ENCODE measurements at places on chromosomes 13 and 19. TPM values are rescaled to one million over a fixed set of nuclear protein-coding genes. Genes with fewer than 3 reads are reported as not detected.

DNA sequence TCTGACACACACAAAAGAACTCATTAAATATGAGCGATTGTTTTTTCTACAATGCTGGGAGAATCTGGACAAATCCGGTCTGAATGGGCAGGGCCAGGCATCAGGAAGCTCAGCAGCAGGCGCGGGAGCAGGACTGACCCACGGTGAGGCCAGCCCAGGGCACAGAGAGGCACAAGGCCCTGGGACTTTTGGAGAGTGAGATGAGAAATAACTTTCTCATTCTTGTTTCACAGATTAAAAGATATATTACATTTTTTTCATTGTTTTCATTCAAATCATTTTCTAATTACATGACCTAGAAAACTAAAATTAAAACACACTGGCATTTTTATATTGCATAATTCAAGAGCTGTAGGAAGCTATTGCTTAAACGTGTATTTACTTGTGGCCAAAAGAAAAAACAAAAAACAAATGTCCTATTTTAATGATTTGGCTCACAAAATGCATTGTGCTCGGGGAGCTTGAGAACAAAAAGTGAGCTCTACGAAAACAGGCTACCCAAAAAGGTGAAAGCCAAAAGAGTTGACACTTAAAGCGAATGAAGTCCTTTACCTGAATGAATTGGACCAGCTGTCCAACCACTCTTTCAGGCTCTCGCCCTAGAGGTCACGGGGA lies 133.1 kb downstream of the TNFRSF19 start:
- no peak for DNase-seq

- no peak for DNase-seq
Observed at GRCh38 chr13:46668302-46668720, 115.3 kb downstream of the LRCH1 start.

Gene FGF9
- total RNA-seq: 20.9 TPM

Gene KANK3
- 2.3 TPM for total RNA-seq

Gene SIGLEC12
- total RNA-seq: not detected

Gene CACNG6
- total RNA-seq: 5.3 TPM

DNA sequence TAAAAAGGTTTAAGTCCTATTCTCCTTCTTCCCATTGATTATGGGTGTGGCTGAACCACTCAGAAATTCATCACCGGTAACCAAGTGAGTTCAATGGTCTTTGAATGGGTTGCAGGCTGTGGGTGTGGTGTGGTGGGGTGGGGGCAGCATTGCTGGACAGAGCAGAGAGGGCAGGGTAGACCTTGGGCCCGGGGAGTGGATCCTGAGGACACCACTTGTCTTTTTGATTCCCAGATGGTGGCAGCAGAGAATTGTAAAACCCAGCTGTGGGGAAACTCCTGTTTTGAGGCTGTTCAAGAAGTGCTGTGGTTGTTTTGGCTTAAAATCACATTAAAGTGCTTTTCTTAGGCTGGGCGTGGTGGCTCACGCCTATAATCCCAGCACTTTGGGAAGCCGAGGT lies 45.8 kb upstream of the RGCC start:
- DNase-seq: no peak

Gene GATAD2A
- total RNA-seq: 112 TPM

DNA sequence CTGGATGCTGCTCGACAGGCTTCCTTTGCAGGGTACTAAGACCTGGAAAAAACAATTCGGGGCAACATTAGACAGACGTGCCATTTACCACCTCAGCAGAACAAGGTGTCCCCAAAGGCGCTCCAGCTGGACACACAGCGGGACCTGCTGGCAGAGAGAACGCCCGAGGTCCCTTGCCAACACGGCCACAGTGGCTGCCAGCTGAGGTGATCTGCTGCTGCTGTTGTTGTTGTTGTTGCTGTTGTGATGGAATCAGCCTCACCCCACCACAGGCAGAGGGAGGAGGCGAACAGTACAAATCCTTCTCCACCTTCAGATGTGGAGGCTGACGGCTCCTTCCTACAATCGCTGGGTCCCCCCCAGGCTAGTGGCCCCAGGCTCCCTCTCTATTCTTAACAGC lies 25.2 kb downstream of the ANKRD27 start:
- no peak for DNase-seq

Gene TINCR
- 2.5 TPM for total RNA-seq

- DNase-seq: no peak
Observed at GRCh38 chr19:7864690-7865074, 9.5 kb downstream of the PRR36 start.

DNA sequence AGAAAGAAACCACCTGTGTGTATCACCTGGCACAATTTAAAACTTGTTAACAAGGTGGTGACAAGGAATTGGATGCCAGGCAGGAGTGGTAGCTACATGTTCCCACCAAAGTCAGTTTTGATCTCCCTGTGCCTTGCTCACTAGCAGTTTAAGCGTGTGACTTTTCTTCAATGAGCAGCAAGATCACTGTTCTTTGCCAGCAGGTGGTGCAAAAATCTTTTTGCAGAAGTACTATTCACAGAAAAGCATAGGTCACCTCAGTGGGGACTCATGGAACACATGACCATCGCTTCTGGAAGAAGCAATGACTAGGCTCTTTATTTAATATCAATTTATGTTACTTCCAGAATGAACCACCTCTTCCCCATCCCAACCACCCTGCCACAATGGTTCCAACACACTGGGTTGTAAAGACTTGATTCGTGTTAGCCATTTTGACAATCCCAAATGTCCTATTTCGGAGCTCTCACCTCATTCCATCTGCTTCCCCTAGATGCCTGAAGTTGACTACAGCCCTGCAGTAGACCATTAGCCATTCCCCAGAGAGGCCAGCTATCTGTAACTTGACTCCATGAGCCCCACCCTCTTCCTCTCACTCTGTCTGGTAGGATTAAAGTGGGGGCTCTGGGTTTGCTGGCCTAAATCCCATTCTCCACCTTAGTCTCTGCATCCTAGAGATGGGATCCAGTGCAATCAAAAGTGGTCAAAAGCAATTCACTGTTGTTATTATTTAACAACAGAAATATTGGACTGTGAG lies 59.1 kb upstream of the TNFRSF19 start:
- no peak for DNase-seq

DNA sequence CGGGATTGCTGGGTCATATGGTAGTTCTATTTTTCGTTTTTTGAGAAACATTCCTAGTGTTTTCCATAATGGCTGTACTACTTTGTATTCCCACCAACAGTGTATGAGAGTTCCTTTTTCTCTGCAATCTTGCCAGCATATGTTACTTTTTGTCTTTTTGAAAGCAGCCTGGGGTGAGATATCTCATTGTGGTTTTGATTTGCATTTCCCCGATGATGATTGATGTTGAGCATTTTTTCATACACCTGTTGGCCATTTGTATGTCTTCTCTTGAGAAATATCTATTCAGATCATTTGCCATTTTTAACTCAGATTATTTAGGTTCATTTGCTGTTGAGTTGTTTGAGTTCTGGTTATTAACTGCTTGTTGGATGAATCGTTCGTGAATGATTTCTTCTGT lies 18.5 kb upstream of the ATP12A start:
- DNase-seq: no peak

DNA sequence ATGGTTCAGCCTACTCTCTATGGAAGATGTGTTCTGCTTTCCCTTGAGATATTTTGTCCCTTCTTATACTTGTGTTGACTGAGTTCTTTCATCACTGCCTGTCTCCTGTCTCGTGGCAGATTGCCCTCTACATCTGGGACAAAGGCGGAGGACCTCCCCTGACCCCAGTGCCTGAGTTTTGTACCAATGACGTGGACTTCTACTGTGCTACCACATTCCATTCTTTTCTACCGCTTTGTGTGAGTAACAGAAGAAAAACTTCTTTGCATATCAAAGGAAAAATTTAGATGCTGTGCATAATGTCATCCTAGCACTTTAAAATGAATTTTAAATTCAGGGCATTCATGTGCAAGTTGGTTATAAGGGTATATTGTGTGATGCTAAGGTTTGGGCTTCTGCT lies 74.6 kb downstream of the B3GLCT start:
- DNase-seq: no peak

Gene ZNF225
- 7.9 TPM for total RNA-seq

Gene APC2
- 2.3 TPM for total RNA-seq

DNA sequence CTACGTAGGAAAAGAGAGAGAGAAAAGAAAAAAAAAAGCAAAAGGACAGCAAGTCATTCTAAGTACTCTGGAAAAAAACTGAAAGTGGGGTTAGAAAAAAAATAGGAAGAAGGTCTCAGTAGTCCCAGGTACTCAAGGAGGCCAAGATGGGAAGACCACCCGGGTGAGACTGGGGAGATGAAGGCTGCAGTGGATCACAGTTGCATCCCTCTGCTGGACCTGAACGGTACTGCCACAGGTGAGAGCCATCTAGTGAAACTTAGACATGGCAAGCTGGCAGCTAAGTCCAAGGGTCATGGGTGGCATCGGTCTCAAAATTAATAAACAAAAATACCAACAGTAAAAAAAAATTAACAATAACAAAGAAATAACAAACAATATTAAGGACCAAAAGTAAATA lies 41.0 kb upstream of the ZNF91 start:
- DNase-seq: no peak

Gene POU2F2
- 0.93 TPM for total RNA-seq

Gene SLC35E1
- 39.7 TPM for total RNA-seq

GRCh38 chr13:23852351-23852750 lies 36.8 kb downstream of the MIPEP start:
- DNase-seq: no peak

Gene KANK2
- 85.3 TPM for total RNA-seq

Gene IQCN
- total RNA-seq: 14.8 TPM

Gene KLK2
- total RNA-seq: not detected

DNA sequence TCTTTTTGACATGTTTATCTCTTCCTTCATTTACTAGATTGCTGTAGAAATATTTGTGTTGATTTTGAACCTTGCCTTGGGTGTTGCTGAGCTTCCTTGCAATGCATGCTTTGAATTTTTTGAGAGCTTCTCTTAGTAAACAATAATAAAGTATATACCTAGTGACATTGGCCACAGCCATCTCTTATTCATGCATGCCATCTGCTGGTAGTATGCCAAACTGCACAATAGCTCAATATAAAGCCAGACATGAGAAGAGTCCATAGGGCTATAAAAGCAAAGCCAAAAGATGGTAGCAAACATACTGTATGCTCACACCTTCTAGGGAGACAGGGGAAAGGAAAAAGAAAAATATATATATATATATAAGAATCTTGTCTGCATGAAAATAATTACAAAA lies 18.9 kb upstream of the ZSCAN5A start:
- DNase-seq: no peak

Gene SDHAF1
- 12.0 TPM for total RNA-seq
